ENCODE measurements at places on chromosomes 3 and 15.

GRCh38 chr3:38583688-38584087, 65.8 kb downstream of the SCN5A start:
- DNase-seq: no peak

GRCh38 chr3:158769549-158769948, 32.3 kb upstream of the MFSD1 start:
- DNase-seq: no peak

DNA sequence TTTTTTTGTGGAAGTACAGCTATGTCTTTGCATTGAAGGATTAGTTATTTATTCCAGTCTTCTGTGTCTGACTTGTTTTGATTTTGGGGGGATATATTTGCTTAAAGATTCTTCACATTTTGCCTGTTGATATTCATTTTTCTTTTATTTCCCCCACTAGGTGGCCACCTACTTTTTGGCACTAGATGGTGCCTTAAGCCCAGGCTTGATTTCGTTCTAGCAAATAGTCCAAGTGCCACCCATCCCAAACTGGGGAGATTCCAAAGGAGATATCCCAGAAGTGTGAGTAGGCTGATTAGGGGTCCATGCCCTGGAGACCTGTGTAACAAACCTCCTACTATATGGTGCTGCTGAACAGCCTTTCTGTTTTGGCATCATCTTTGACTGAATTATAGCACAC, 80.0 kb upstream of the SPATA16 start:
- DNase-seq: no peak

DNA sequence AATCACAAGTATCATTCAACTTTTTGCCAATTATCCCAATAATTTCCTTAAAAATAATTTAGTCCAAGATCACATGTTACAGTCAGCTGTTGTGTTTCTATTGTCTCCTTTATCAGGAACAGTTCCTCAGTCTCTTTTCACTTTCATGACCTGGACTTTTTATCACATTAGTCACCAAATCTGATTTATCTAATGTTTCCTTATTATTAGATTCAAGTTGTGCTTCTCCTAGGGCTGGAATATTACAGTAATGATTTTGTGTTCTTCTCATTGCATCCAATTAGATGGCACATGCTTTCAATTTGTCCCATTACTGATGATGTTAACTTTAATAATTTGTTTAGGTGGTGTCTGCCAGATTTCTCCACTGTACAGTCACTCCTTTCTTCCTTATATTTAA, 66.3 kb upstream of the DCBLD2 start:
- no peak for DNase-seq

DNA sequence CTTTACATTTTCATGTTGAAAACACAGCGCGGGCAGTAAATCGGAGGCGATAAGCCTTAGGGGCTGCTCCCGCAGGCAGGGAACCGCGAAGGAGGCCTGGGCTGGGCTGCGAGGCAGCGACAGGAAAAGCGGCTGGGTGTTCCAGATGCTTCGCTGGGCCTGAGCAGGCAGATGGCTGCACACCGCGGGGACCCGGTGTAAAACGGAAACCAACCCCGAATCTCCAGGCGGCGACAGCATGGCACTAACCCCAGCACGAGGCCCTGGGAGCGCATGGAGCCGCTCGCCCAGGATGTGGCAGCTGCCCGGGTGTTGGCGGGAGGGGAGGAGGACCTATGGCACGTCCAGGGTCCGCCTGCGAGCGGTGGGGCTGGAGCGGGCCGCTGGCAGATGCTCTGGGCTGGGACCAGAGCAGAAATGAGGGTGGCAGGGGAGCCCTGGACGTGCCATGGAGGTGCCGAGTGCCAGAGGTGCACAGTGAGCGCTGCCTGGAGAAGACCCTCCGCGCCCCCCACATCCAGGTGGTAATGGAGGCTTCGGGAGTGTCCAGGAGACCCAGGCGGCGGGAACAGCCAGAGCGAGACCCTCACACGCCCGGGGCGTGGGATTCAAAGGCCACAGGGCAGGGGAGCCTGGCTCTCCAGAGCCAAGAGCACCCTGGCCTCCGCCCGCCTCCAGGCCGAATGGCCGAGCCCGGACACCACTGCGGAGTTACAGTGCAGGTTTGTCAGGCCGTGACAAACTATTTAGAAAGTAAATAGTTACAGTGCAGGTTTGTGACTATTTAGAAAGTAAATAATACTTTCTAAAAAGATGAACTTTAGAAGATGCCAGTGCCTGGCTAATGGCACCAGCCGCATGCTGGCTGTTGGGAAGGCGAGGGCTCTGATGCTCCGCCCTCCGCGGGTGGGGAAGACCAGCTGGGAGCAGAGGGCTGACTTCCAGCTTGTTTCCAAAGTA, 293.6 kb downstream of the OCA2 start:
- no peak for DNase-seq

- no peak for DNase-seq
These were observed 179.2 kb downstream of the DOCK3 start for GRCh38 chr3:50853936-50854335.

GRCh38 chr3:192091831-192092230, 630.9 kb downstream of the PYDC2 start:
- peak; percentile 35 for DNase-seq

DNA sequence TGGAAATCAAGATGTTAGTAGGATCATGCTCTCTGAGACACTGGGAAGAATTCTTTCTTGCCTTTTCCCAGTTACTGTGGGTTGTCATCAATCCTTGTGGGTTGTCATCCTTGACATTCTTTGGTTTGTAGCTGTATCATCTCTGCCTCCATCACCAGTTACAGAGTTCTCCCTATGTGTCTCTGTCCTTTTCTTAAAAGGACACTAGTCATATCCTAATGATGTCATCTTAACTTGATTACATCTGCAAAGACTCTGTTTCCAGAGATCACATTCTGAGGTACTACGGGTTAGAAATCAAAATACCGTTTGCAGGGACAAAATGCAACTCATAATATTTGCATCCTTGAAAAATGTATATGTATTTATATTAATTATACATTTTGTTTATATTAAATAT, 500.4 kb downstream of the ZBBX start:
- no peak for DNase-seq

DNA sequence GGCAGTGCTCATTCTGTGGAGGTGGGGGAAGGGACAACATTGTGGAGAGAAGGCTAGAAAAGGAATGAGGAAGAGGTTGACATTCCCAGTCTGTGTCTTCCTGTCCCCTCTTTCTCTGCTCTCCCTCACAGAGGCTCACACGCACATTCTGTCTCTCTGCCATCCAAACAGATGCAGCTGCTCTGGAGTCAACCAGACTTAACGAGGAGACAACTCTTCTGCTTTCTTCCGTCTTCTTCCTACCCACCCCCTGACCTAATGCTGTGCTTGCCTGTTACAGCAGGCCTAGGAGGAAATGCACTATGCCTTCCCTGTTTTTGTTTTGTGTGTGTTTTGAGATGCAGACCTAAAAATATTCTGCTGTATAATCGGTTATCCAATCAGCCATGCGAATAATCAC, 121.9 kb downstream of the CACNA1D start:
- no peak for DNase-seq

DNA sequence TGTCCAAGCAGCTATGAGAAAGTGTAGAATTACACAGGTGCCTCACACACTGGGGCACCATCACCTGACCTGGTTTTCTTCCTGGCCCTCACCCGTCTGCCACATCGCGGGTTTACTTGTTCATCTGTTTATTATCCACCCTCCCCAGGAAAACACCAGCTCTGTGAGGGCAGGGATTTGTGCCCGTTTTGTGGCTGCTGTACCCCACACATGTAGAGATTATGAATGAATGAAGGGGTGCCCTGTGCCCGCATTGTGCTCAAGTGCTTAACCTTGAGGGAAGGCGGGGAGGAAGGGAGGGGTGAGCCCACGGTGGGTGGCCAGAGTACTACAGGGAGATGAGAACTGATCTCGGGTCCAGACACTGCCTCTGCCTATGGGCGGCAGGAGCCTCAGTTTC, 108.4 kb downstream of the WNT7A start:
- no peak for DNase-seq

- DNase-seq: no peak
These were observed 22.6 kb upstream of the NEK10 start for GRCh38 chr3:27391796-27392195.

GRCh38 chr3:119184796-119185570, 11.6 kb downstream of the UPK1B start:
- DNase-seq: no peak

DNA sequence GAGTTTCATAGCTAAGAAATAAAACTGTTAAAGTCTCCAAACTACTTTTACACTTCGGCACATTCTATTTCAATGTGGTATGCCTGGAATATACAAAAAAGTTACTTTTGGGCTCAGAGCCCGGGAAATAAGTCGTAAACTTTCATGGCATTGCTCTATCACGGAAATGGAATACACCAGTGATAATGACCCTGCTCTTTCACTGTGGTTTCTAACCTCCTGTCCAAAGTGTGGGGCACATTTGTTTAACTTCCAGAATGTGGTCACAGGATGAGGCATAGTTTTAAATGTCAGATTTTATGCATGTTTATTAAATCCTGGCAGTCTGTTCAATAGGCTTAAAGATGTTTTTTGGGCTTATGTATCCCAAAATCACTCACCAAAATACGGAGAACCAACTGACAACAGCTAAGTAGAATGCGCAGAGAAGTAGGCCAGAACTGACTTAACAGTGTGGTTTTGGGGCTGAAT, 5.1 kb downstream of the CXCR6 start:
- no peak for DNase-seq

DNA sequence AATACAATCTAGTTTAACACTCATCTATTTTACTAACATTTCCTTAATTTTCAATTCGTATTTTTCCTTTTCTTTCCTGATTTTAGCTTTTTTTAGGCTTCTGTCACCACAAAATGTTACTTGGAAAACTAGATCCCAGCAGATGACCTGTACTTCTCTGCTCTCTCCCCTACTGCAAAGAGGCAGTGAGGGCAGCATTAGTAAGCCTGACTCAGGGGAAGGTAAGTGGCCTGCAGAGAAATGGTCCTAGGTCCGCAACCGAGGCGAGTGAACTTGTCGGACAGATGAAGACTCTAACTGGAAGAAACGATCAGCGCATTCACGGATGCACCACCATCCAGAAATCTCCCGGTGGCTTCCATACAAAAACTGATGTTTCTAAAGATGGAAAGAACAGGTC, 20.4 kb downstream of the TMEM43 start:
- no peak for DNase-seq

DNA sequence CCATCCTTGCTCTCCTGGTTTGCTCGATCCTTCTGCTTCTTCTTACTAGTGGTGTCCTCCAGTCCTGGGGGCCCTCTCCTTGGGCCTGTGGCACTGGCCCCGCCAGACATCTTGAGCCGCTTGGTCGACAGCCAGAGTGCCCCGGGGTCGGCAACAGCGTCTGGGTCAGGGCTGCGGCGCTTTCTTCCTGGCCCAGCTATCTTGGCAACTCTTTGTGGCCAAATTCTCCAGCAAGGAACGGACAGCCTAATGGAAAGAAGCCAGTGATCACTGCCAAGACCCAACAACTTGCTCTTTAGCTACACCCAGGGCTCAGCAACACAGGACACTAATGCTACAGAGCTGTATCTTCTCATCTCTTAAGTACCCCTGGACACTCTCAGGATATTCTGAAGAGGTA, 1.6 kb downstream of the USP19 start:
- no peak for DNase-seq

- no peak for DNase-seq
These were observed 122.6 kb downstream of the P2RY1 start for GRCh38 chr3:152957491-152957890.

- no peak for DNase-seq
These were observed 7.4 kb upstream of the ANPEP start for GRCh38 chr15:89822026-89822425.

- DNase-seq: no peak
These were observed 769.1 kb downstream of the NTRK3 start for GRCh38 chr15:87487484-87487883.

GRCh38 chr15:89391685-89392257, 57.1 kb upstream of the POLG start:
- no peak for DNase-seq

- no peak for DNase-seq
These were observed 11.1 kb downstream of the DCUN1D1 start for GRCh38 chr3:182969277-182969676.

- DNase-seq: no peak
These were observed 82.6 kb upstream of the TJP1 start for GRCh38 chr15:29904757-29905417.

- no peak for DNase-seq
These were observed 107.8 kb downstream of the PTPRG start for GRCh38 chr3:61669203-61669602.

GRCh38 chr3:63824309-63824708, 5.2 kb downstream of the C3orf49 start:
- DNase-seq: peak; percentile 74

DNA sequence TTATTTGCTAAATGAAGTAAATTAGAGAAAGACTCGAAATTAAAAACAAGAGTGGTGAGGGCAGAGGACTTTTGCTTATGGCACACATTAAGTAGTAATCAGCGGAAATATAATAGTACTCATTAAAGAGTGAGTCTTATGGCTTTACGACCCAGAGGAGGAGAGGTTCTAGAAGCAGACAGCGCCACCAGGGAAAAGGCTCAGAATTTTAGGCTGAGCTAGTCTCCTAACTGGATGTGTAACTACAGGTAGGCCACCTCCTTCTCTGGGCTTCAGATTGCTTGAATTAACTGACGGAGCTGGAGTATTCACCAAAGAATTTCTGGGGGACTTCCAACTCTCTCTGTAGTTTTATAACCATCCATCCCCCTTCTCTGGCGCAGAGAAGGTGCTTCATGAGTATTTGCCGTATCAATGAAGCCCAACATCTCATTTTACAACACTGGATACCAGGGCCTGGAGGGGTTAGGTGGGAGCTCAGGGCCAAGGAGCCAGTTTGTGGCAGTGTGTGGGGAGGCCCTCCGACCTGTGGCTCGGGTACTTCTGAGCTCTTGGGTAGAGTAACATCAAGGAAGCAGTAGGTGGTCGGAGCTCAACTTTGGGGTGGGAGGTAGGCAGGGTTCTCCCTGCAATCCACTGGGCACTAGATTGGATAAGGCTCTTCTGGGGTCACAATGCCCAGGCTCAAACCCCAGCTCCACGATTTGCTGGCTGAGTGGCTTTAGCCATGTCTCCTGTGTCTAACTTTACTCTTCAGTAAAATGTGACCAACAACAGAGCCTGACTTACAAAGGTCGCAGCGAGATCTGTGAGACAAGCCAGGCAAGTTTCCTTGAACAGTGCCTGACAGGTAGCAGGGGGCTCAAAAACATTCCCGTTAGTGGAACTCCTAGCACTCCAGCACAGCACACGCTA, 1.1 kb downstream of the CHCHD4 start:
- DNase-seq: no peak

DNA sequence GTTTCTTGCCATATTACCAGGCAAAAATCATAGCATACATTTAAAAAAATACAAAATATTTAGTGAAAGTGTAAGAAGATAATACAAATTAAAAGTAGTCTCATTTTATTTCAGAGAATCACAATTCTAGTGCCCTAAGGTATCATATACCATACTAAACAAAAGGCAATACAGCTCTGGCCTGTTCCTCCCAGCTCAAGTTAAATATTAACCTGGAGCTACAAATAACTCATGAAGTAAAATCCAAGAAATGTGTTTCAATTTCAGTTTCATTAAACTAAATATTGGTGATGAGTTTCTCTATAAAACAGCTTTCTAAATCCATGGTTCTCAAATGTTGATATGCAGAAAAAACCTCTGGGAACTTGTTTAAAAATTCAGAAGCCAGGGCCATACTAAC, 67.7 kb downstream of the INO80 start:
- DNase-seq: no peak

- DNase-seq: no peak
These were observed 12.7 kb upstream of the CILP start for GRCh38 chr15:65223996-65224395.

Measured in retinal pigment epithelial cell (primary cell).